Left lung (tissue), 14 donors: ENCODE measurements at places on chromosomes 2 and 18.

GRCh38 chr2:47165001-47165555 lies 10.0 kb upstream of the STPG4 start:
- H3K27me3 ChIP-seq, result no peaks in the 10 kb centered on the region
- H3K36me3 ChIP-seq, result no peaks in the 10 kb centered on the region
- DNase-seq, result no peak
- no peaks in the 10 kb centered on the region for H3K4me1 ChIP-seq
- H3K27ac ChIP-seq, result no peak overlapping the region

GRCh38 chr18:42828881-42829280 lies 286.6 kb downstream of the RIT2 start:
- H3K36me3 ChIP-seq, result no peaks in the 10 kb centered on the region
- no peaks in the 10 kb centered on the region for H3K27me3 ChIP-seq
- H3K4me1 ChIP-seq, result no peaks in the 10 kb centered on the region

DNA sequence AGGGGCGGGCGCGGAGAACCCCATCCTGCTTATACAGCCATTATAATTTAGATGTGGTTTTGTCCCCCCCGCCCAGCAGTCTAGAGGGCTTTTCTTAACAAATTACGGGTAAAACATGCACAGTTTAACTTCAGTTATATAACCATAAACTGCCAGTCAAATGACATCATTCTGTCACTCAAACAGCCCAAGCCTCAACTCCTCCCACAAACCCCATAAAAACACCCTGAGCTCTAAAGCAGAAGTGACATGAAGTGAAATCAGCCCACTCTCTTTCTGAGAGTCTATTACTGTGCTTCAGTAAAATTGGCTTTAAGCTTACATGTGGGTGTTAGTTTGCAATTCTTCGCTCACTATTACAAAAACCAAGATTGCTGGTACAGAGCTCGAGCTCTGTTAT lies 705.1 kb upstream of the GCFC2 start:
- H3K27me3 ChIP-seq, result no peaks in the 10 kb centered on the region
- no peak overlapping the region for H3K4me3 ChIP-seq
- H3K27ac ChIP-seq, result no peak overlapping the region
- H3K4me1 ChIP-seq, result no peaks in the 10 kb centered on the region
- no peaks in the 10 kb centered on the region for H3K36me3 ChIP-seq

- DNase-seq, result no peak
- H3K4me3 ChIP-seq, result no peak overlapping the region
- no peaks in the 10 kb centered on the region for H3K27me3 ChIP-seq
Observed at GRCh38 chr2:48218169-48218568, 311.8 kb upstream of the STON1 start.

DNA sequence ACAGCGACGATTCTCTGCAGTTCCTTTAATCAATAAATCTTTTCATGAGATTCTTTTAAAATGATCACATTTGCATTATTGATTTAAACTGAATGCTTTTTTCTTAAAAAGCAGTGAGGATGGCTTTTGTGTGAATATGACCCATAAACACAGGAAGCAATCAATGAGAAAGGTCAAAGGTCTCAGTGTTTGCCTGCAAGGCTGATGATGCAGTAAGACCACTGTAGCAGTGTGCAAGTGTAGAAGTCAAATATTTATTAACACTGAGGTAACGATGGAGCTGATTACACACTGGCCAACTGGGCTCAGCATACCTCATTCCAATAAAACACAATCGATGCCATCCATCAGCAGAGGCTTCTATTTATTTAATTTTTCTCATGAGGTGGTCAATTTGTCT lies 633.5 kb downstream of the DCDC2C start:
- H3K4me3 ChIP-seq, result no peak overlapping the region
- DNase-seq, result no peak
- H3K27ac ChIP-seq, result no peak overlapping the region
- no peaks in the 10 kb centered on the region for H3K27me3 ChIP-seq

DNA sequence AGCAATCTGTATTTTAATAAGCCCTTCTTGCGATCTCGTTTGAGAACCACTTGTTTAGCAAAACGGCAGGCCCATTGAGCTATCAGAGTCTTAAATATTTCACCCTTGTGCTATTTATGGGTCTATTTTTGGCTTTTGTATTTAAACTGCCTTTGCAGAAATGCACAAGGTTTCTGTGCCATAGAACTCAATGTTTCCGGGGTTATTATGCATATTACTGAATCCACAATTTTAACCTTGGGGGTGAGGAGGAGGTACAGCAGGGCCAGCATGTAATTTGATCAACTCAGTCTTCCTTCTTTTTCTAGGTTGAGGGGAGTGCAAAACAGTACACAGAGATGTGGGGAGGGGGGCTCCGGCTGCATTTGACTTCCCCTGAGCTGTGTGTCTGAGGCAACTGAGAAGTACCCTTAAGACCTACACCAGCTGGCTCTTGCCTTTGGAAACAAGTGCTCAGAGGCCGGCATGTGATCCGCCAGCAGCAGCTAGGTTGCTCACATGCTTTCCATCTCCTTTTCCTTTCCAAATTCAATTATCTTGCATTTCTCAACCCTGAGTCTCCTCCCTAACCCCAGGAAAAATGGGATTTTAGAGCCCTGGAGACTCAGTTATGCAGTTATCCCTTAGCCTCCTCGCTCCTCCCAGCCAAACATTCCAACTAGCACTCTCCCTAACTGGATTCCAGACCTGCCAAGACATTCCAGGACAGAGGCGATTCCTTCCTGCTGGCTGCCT lies 103.0 kb downstream of the HNRNPLL start:
- no peak overlapping the region for H3K27ac ChIP-seq
- no peaks in the 10 kb centered on the region for H3K36me3 ChIP-seq
- H3K27me3 ChIP-seq, result no peaks in the 10 kb centered on the region
- no peaks in the 10 kb centered on the region for H3K4me1 ChIP-seq

- no peak for DNase-seq
- no peak overlapping the region for H3K27ac ChIP-seq
- H3K27me3 ChIP-seq, result peaks cover 5% of the 10 kb centered on the region
- peaks cover 26% of the 10 kb centered on the region for H3K36me3 ChIP-seq
- H3K4me1 ChIP-seq, result no peaks in the 10 kb centered on the region
- H3K4me3 ChIP-seq, result no peak overlapping the region
Observed at GRCh38 chr2:111169268-111169667, 48.6 kb downstream of the BCL2L11 start.

GRCh38 chr2:158174495-158174894 lies 72.8 kb downstream of the UPP2 start:
- H3K36me3 ChIP-seq, result no peaks in the 10 kb centered on the region
- H3K4me3 ChIP-seq, result no peak overlapping the region
- no peak for DNase-seq
- no peaks in the 10 kb centered on the region for H3K4me1 ChIP-seq
- no peak overlapping the region for H3K27ac ChIP-seq
- no peaks in the 10 kb centered on the region for H3K27me3 ChIP-seq

DNA sequence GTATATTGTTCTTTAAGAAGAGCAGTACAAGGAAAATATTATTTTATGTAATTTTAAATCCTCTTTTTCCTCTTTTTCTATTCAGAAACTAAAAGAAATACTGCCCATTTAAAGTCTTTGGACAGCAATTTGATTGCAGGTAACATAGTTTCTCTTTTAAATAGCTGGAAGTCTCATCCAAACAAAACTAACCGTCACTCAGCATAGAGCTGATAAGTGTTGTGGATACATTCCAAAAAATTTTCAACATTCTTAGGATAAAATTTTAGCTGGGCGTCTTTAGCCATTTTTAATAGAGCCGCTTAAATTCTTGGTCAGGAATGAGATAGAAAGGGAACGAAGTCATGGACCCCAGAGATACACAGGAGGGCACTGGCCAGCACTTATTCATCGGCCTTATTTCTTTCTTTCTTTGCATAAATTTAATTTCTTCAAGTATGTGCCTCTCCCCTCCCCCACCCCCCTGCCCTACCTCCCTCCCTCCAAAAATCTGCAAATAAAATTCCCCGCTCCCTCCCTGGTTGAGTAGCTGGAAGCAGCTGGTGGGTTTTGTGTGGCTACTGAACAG lies 81.7 kb downstream of the GBX2 start:
- H3K27ac ChIP-seq, result no peak overlapping the region
- H3K4me3 ChIP-seq, result no peak overlapping the region
- H3K27me3 ChIP-seq, result no peaks in the 10 kb centered on the region
- DNase-seq, result no peak
- no peaks in the 10 kb centered on the region for H3K36me3 ChIP-seq
- no peaks in the 10 kb centered on the region for H3K4me1 ChIP-seq

DNA sequence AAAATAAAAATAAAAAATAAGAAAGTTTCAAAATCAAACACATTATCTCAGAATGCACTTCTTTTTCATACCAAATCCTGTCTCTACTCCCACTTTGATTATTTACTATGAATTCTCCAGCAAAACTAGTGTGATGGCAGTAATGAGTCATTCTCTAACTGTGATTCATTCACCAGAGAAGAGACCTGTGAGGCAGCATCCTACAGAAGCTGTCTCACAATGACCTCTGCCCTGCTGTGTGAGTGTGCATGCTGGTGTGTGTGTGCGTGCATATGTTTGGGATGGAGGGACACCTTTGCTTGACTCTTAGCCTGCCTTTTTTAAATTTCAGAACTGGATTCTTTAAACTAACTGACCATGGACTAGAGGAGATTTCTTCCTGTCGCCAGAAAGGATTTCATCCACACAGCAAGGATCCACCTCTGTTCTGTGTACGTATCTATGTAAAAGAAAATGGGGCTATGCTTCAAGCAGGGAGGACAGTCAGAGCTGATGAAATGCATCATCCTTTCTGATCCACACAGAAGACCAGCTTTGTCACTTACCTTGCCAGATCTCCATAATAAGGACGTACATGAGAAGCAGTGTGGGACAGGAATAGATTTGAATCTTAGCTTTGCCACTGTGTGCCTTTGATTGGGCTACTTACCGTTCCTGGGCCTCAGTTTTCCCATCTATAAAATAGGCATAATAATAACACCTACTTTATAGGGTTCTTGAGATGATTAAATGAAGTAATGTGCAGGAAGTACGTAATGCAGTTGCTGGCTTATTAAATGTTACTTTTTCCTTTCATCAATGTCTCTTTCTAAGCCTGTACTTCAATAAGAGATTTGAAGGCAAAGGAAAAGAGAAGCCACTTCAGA lies 31.2 kb downstream of the STAMBP start:
- H3K27ac ChIP-seq, result no peak overlapping the region
- no peak for DNase-seq
- no peaks in the 10 kb centered on the region for H3K4me1 ChIP-seq
- no peaks in the 10 kb centered on the region for H3K27me3 ChIP-seq
- peaks cover 4% of the 10 kb centered on the region for H3K36me3 ChIP-seq
- H3K4me3 ChIP-seq, result no peak overlapping the region

GRCh38 chr18:3048121-3048520 lies 35.2 kb upstream of the LPIN2 start:
- no peak for DNase-seq
- no peaks in the 10 kb centered on the region for H3K27me3 ChIP-seq
- no peak overlapping the region for H3K27ac ChIP-seq
- no peak overlapping the region for H3K4me3 ChIP-seq
- no peaks in the 10 kb centered on the region for H3K36me3 ChIP-seq

GRCh38 chr2:238669046-238669445 lies 178.8 kb upstream of the TWIST2 start:
- H3K4me3 ChIP-seq, result no peak overlapping the region
- DNase-seq, result no peak
- H3K4me1 ChIP-seq, result no peaks in the 10 kb centered on the region
- no peaks in the 10 kb centered on the region for H3K27me3 ChIP-seq
- no peak overlapping the region for H3K27ac ChIP-seq

- no peaks in the 10 kb centered on the region for H3K27me3 ChIP-seq
- no peak overlapping the region for H3K4me3 ChIP-seq
- no peaks in the 10 kb centered on the region for H3K4me1 ChIP-seq
- H3K27ac ChIP-seq, result no peak overlapping the region
Observed at GRCh38 chr2:138752197-138752956, 27.8 kb downstream of the NXPH2 start.

GRCh38 chr2:28567061-28567471 lies 71.2 kb downstream of the PLB1 start:
- no peaks in the 10 kb centered on the region for H3K4me1 ChIP-seq
- H3K36me3 ChIP-seq, result no peaks in the 10 kb centered on the region
- no peak for DNase-seq
- peak overlapping the region; percentile 45 for H3K27ac ChIP-seq

- no peak overlapping the region for H3K4me3 ChIP-seq
- H3K27me3 ChIP-seq, result no peaks in the 10 kb centered on the region
- DNase-seq, result no peak
- peaks cover 14% of the 10 kb centered on the region for H3K4me1 ChIP-seq
- peak overlapping the region; percentile 70 for H3K27ac ChIP-seq
Observed at GRCh38 chr2:109689973-109690372, 75.8 kb downstream of the SOWAHC start.
